ENCODE measurements at places on chromosomes 7 and 10.

- no peak overlapping the region for H3K4me3 ChIP-seq
- no peak overlapping the region for H3K27ac ChIP-seq
- peaks cover 12% of the 10 kb centered on the region for H3K4me1 ChIP-seq
- peak; percentile 47 for DNase-seq
- H3K36me3 ChIP-seq = no peaks in the 10 kb centered on the region
Observed at GRCh38 chr10:118911363-118911762, 118.2 kb upstream of the NANOS1 start.

- H3K4me3 ChIP-seq = no peak overlapping the region
- no peaks in the 10 kb centered on the region for H3K36me3 ChIP-seq
- H3K4me1 ChIP-seq = no peaks in the 10 kb centered on the region
- H3K27me3 ChIP-seq = no peaks in the 10 kb centered on the region
- no peak for DNase-seq
Observed at GRCh38 chr7:88290491-88290890, 16.2 kb downstream of the STEAP4 start.

DNA sequence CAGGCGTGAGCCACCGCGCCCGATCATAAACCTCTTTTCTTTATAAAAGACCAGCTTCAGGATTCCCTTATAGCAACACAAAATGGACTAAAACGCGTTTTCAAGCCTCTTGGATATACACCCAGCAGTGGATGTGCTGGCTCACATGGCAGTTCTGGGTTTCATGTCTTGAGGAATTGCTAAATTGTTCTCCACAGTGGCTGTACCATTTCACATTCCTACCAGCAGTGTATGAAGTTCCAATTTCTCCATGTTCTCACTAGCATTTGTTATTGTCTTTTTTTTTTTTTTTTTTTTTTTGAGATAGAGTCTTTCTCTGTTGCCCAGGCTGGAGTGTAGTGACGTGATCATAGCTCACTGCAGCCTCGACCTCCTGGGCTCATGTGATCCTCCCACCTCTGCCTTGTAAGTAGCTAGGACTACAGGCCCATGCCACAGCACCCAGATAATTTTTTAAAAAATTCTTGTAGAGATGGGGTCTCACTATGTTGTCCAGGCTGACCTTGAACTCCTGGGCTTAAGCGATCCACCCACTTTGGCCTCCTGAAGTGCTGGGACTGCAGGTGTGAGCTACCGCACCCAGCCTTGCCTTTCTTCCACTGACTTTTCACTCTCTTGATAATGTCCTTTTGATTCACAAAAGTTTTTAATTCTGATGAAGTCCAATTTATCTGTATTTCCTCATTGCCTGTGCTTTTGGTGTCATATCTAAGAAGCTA, 17.4 kb downstream of the TECPR1 start:
- no peak overlapping the region for H3K4me3 ChIP-seq
- H3K36me3 ChIP-seq = no peaks in the 10 kb centered on the region
- no peaks in the 10 kb centered on the region for H3K4me1 ChIP-seq
- DNase-seq = no peak

DNA sequence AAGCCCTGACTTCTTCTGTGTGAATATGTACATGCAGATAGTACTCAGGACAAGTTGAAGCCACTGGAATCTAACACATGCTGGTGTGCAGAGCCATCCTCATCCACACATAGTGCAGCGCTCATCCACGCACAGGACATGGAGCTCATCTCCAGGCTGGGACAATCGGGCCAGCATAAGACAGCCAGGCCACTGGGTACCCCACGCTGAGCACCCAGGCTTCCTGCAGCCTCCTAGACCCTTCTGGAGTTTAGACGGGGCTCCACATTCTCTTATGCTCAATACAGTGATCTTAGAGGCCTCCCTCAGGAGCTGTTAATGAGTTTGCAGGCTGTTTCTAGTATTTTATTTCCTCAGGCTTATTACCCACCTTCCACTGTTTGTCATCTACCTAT, 238.9 kb downstream of the TNS3 start:
- H3K4me3 ChIP-seq = no peak overlapping the region
- peaks cover 4% of the 10 kb centered on the region for H3K4me1 ChIP-seq
- no peak for DNase-seq
- H3K36me3 ChIP-seq = peaks cover 17% of the 10 kb centered on the region
- no peaks in the 10 kb centered on the region for H3K27me3 ChIP-seq

GRCh38 chr10:1278306-1278705, 222.1 kb downstream of the WDR37 start:
- no peak overlapping the region for H3K4me3 ChIP-seq
- no peaks in the 10 kb centered on the region for H3K4me1 ChIP-seq
- H3K27ac ChIP-seq = no peak overlapping the region
- DNase-seq = no peak
- H3K36me3 ChIP-seq = no peaks in the 10 kb centered on the region
- H3K27me3 ChIP-seq = no peaks in the 10 kb centered on the region

DNA sequence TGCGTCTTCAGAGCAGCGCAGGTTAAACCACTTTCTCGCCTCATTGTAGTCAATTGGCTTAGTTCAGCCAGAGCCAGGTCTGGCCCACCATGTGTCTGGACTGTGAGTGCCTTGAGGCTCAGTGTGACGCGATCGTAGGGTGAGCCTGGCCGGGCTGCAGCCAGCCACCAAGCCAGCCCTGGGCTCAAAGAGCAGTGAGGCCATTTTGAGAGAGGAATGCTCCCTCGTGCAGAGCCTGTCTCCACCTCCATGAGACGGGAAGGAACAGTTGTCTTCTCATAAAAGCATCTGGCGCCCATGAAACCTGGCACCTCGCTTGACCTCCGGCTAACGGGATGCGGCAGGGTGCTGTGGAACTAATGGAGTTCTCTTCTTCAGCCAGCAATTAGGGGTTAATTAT, 34.5 kb downstream of the LHPP start:
- no peak overlapping the region for H3K27ac ChIP-seq
- H3K36me3 ChIP-seq = peaks cover 8% of the 10 kb centered on the region
- H3K4me3 ChIP-seq = no peak overlapping the region
- H3K4me1 ChIP-seq = no peaks in the 10 kb centered on the region
- H3K27me3 ChIP-seq = no peaks in the 10 kb centered on the region
- DNase-seq = no peak

DNA sequence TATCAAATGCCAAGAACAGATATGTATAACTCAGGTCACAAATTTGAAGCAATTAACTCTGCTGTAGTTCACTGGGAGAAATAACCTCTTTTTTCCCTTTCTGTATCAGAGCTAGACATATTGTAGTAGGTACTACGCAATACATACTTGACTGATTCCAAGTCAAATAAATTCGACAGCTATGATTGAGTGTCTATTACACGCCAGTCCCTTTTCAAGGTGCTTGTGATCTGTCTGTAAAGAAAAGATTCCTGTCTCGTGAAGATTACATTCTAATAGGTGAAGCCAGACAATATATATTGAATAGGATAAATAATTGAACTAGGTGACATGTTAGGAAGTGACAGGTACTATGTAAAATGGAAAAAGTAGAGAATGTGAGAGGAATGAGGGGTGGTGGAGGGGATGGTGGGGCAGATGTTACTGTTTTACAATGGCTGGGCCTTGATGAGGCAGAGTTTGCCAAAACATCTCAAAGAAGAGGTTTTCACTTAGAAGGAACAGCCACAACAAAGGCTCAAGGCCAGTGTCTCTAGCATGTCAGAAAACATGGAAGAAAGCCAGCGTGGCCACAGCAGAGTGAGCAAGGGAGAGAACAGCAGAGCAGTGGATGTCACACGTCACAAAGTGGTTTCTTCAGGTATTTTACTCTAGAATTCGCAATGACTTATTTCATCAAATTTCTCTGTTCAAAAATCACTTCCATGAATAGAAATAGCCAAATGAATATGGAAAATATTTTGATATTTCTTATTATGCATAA, 282.6 kb upstream of the CACNA2D1 start:
- H3K4me1 ChIP-seq = peaks cover 7% of the 10 kb centered on the region
- H3K36me3 ChIP-seq = no peaks in the 10 kb centered on the region
- no peak overlapping the region for H3K4me3 ChIP-seq
- H3K27ac ChIP-seq = no peak overlapping the region

DNA sequence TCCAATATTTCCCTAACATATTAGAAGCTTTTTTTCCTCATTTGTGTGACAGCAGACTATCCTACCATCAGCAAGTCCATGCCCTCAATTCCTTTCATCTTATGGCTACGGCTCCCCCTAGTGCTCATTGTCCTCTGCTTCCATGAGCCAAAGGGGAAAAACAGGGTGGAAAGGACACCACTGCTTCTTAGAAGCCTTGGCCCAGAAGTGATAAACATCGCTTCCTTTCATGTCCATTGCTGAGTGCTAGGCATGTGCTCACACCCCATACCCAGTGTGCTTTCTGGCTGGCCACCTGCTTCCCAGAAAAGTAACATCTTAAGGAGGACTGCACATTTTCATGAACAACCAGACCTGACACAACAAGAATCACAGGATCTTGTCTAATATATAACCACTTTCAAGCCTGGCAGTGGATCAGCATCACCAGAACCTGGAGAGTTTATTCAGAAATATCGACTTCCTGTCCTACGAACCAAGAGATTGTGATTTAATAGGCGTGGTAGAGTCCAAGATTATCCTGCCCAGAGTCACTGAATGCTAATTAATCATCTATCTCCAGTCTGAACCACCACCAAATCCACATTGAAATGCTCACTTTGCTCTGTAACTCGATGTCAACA, 650.5 kb upstream of the SORCS1 start:
- H3K36me3 ChIP-seq = no peaks in the 10 kb centered on the region
- no peaks in the 10 kb centered on the region for H3K4me1 ChIP-seq
- no peak overlapping the region for H3K4me3 ChIP-seq
- peak; percentile 82 for DNase-seq
- no peak overlapping the region for H3K27ac ChIP-seq
- H3K27me3 ChIP-seq = no peaks in the 10 kb centered on the region

DNA sequence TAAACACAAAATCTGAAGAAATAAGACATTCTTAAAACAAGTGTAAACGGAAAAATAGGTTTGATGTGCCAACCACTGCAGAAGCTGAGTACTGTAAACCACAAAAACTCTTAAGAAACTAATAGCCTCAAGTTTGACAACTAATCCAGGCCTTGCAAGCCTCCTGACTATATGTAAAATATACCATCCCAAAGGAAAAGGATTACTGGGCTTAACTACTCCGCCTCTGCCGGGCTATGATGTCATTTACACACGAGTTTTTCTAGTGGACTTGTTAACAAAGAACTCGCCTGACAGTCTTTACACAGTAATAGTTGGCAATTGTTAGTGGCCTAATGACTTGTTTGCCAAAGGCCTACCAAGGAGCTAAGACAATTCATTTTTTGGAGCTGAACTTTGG, 2.1 kb downstream of the KIF5B start:
- H3K4me1 ChIP-seq = peaks cover 55% of the 10 kb centered on the region
- peak; percentile 75 for DNase-seq
- H3K36me3 ChIP-seq = no peaks in the 10 kb centered on the region
- H3K4me3 ChIP-seq = peak overlapping the region; percentile 93
- no peaks in the 10 kb centered on the region for H3K27me3 ChIP-seq
- H3K27ac ChIP-seq = peak overlapping the region; percentile 80

DNA sequence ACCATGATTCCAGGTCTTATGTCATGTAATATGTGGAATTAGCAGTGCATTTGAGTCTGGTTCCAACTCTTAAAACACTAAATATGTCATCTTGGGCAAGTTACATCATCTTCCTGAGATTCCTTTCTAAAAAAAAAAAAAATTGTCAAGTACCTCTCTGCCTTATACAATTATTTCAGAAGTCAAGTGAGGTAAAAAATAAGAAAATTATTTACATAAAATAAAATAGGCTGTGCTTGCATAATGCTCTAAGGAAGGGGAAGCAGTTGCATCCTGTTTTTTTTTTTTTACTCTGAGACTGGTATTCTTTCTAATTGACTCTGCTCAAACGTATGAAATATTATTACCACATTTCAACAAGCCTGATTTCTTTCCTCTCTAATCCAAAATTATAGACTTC, 55.1 kb upstream of the SEMA3A start:
- no peak overlapping the region for H3K4me3 ChIP-seq
- no peaks in the 10 kb centered on the region for H3K27me3 ChIP-seq
- no peak for DNase-seq
- H3K4me1 ChIP-seq = peaks cover 21% of the 10 kb centered on the region

GRCh38 chr10:25382029-25382810, 207.4 kb downstream of the GPR158 start:
- H3K27me3 ChIP-seq = no peaks in the 10 kb centered on the region
- no peak overlapping the region for H3K4me3 ChIP-seq
- H3K36me3 ChIP-seq = no peaks in the 10 kb centered on the region
- no peaks in the 10 kb centered on the region for H3K4me1 ChIP-seq

GRCh38 chr10:130913844-130914243, 397.7 kb downstream of the TCERG1L start:
- no peak overlapping the region for H3K4me3 ChIP-seq
- no peaks in the 10 kb centered on the region for H3K27me3 ChIP-seq
- no peaks in the 10 kb centered on the region for H3K36me3 ChIP-seq
- H3K27ac ChIP-seq = no peak overlapping the region
- H3K4me1 ChIP-seq = no peaks in the 10 kb centered on the region
- DNase-seq = no peak

- no peak overlapping the region for H3K27ac ChIP-seq
- no peaks in the 10 kb centered on the region for H3K36me3 ChIP-seq
Observed at GRCh38 chr10:54769051-54769450, 32.0 kb downstream of the PCDH15 start.

GRCh38 chr7:16638282-16639280, 7.0 kb downstream of the ANKMY2 start:
- peaks cover 10% of the 10 kb centered on the region for H3K4me1 ChIP-seq
- H3K36me3 ChIP-seq = no peaks in the 10 kb centered on the region
- no peak for DNase-seq
- H3K4me3 ChIP-seq = no peak overlapping the region
- no peak overlapping the region for H3K27ac ChIP-seq

DNA sequence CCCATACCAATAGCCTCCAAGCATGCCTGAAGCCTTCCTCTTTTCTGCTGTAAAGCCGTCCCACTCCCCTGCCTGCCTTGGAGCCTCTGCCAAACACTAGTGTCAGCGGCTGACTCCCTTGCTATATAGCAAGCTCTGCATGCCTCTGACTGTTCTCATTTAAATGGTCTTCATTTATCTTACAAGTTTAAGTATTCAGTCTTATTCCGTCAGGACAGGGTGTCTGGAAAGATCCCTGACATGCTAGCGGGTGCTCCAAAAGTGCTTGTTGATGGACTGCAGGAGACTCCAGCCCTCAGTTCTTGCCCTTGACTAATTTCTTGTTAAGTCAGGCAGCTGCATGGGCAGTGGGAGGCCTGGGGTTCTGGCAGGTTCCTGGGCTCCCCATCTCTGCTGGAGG, 298.7 kb downstream of the GFRA1 start:
- H3K36me3 ChIP-seq = no peaks in the 10 kb centered on the region
- no peak overlapping the region for H3K4me3 ChIP-seq
- H3K4me1 ChIP-seq = no peaks in the 10 kb centered on the region

GRCh38 chr10:89266721-89267453, 15.3 kb upstream of the LIPA start:
- H3K36me3 ChIP-seq = no peaks in the 10 kb centered on the region
- no peak overlapping the region for H3K4me3 ChIP-seq
- no peak for DNase-seq
- no peak overlapping the region for H3K27ac ChIP-seq
- H3K4me1 ChIP-seq = peaks cover 32% of the 10 kb centered on the region

GRCh38 chr10:95476469-95477174, 84.5 kb downstream of the SORBS1 start:
- H3K27me3 ChIP-seq = no peaks in the 10 kb centered on the region
- H3K4me1 ChIP-seq = peaks cover 22% of the 10 kb centered on the region
- H3K36me3 ChIP-seq = no peaks in the 10 kb centered on the region
- H3K4me3 ChIP-seq = no peak overlapping the region
- no peak for DNase-seq
- H3K27ac ChIP-seq = no peak overlapping the region
